NCI-H2171 (cell line): ENCODE measurements at places on chromosomes 5 and 9.

DNA sequence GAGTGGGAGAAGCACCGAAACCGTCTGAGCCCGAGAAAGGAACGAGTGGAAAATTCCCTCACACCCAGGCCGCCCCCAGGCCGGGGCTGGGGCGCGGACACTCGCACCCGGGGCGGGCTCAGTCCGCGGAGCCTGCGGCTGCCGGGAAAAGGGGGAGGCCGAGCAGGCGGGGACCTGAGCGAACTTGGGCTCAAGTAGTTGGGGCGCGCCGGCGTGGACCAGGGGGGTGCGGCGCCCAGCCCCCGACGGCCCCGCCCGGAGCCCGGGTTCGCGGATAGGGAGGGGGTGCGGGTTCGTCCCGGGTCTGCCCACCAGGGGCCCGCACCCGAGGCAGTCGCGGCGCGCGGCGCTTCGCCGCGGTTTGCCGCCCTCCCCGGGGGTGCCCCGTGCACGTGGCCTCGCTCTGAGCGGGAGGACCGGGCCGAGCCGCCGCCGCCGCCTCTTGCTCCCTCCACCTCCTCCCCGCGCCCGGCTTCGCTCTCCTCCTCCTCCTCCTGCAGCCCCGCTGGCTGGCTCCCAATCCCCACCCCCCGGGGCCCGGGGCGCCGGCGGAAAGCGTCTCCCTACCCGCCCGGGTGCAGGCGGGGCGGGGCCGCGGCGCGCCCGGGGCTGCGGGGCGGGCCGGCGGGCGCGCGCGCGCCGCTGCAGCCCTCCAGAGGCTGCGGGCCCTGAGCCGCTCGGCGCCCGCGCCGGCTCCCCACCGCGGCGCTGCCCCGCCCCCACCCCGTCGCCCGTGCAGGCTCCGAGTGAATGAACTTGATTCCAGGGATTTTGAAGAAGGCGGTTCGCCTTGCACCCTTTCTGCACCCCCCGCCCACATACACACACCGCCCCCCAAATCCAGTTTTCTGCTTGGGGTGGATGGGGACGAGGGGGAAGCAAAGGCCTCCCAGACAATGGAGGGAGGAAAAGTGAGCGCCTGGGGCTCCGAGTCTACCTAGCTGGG lies 1.3 kb upstream of the NFIB start:
- peak; percentile 77 for DNase-seq

- no peak for DNase-seq
These were observed 1.2 kb upstream of the PCDH1 start for GRCh38 chr5:141879426-141879759.

- no peak for DNase-seq
These were observed 398.9 kb upstream of the WWC1 start for GRCh38 chr5:167892352-167893115.

- no peak for DNase-seq
These were observed 68.2 kb downstream of the MVB12B start for GRCh38 chr9:126394802-126395201.

DNA sequence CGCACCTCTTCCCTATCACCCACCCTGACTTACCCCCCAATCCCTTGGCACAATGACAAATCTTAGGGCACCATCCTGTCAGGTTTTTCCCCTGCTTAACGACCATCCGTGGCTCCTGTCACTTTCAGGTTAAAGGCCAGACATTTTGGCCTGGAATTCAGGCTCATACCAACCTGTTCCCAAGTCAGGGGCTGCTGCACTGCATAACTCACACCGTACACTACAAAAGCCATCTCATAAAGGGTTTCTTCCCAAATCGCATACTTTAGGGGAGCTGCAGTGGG lies 7.5 kb upstream of the AKNA start:
- DNase-seq: no peak

DNA sequence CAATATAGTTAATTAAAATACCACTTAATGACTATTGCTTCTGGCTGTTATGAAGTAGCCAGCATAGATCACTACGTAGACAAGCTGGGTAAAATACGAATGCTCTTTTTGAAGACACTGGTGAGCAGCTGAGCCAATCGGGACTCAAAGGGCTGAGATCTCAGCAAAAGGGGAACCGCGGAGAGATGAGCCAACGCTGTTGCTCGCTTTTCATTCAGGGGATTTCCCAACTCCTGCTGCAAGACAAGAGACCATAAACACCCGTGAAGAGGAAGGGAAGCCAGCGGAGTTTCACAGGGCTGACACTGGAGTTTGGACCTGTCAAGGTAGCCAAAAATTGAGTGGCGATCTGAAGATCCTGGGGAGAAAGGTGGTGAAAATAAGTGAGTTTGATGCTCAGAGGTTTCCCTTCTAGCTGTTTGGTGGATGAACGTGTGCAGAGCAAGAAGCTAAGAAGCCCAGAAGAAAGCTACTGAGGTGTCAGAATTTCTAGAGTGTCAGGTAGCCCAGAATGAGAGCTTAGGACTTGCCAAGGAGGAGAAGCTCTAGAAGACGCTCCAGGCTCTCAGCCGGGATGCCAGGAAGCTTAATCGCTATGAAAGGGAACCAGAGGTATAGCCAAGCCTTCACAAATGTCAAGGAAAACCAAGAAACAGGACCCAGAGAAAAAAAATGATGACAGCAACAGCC lies 79.6 kb upstream of the RNU6ATAC start:
- no peak for DNase-seq

DNA sequence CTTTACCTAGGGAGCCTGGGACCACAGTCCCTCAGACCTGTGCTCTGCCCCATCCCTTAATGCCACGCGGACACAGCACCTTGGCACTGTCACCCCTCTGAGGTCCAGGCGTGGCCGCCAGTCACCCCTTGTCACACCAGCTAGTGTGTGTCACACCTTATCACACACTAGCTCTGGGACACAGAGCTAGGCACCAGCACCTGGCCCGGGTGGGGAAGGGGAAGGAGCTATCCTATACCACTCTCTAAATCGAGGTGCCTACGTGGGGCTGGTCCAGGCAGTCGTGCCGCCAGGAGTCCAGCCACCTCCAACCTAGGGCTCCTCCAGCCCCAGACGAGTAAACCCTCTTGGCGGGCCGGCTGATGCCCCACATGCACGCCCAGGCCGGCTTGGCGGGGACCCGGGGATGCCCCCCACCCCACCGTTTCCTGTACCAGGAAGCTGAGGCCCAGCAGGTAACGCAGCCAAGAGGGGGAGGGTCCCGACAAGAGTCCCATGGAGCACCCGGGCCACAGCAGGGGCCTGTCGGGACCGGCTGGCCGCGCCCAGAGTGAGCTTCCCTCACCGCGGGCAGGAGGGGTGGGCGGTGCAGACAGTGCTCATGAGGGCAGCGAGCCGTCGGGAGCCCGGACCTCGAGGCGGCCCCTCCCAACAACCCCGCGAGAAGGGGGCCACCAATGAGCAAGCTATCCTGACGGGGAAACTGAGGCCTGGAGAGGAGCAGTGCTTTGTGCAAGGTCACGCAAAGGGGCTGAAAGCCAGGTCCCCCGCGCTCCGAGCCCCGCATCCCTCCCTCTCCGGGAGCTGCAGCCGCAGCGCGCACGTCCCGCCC lies 550 bp downstream of the CORO2A start:
- no peak for DNase-seq

- DNase-seq: no peak
These were observed 29.4 kb upstream of the MAN2A1 start for GRCh38 chr5:109660301-109660700.

GRCh38 chr9:5773324-5773999 lies 59.5 kb downstream of the ERMP1 start:
- DNase-seq: no peak

GRCh38 chr5:180352116-180353047 lies 754 bp downstream of the GFPT2 start:
- DNase-seq: no peak

DNA sequence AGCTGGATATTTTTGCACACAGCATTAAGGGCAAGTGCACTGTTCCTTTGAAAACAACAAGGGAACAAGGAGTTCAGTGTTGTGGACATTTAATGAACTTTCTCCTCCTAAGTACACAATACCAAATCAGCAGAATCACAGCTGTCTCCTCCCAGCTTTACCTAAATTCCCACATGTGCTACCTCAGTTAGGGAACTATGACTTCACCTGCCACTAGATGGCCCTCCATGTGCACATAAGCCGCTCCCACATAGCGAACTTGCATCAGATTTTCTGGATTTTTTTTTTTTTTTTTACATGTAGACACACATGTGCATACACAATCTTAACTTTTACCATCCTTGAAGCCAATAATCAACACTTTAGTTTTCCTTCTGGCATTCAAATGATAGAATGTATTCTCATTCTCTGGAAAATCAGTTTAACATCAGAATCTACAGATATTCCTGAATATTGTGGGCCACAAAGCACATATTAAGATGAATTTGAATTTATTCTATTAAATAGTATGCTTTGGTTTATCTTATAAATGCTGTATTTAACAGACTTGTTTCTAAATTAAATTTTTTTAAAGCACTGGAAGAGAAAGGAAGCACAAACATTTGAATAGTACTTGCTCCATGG lies 123.6 kb downstream of the PALM2AKAP2 start:
- DNase-seq: peak; percentile 61

GRCh38 chr9:75505654-75506053 lies 384.8 kb upstream of the PCSK5 start:
- no peak for DNase-seq

GRCh38 chr9:127155314-127155960 lies 33.0 kb upstream of the ANGPTL2 start:
- no peak for DNase-seq

GRCh38 chr9:133333011-133333410 lies 3.0 kb downstream of the SURF6 start:
- DNase-seq: no peak

DNA sequence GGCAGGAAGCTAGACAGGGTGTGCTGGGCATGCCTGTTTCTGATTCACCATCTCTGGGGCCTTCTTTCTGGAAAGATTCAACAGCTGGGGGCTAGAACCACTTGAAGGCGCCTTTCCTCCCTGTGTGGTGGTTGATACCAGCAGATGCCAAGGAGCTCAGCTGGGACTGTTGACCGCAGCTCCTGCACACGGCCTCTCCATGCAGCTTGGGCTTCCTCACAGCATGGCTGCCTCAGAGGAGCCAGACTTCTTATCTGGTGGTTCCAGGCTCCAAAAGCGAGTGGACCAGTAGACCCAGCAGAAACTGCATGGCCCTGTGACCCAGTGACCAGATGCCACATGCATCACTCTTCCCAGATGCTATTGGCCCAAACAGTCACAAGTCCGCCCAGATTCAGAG lies 74.7 kb upstream of the COL5A1 start:
- DNase-seq: no peak

DNA sequence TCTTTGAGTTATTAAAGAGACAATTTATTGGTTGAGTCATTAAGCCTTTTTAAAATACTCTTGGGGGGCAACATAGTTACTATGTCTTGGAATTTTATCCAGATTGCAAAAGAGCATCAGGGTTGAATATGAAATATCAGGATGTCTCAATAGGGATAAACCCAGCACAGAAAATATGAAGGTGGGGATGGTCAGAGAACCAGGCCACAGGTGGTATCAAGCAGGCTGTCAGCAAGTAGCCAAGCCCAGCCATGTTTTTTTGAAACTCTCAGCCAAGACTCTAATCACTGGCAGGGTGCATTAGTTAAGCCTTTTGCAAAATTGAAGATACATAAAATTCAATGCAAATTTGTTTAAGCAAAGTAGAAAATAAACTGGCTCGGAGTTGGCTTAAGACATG lies 468.9 kb downstream of the DTWD2 start:
- DNase-seq: no peak

DNA sequence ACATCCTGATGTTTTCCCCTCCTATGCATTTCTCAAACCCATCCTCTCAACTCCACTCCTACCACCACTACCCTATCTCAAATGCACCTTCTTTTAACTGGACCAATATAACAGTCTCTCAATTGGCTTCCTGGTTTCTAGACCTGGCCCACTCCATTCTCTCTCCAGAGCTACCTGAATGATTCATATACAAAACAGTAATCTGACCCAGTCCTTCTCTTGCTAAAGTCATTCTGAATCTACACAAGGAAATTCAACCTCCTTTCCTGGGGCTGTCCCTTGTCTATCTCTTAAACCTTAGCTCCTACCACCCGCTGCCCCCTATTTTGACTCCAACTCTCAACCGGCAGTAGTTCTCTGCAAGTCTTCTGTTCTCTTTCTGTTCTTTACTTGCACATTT lies 97.2 kb downstream of the PCSK1 start:
- DNase-seq: no peak

GRCh38 chr5:13408616-13409015 lies 535.9 kb downstream of the DNAH5 start:
- no peak for DNase-seq

DNA sequence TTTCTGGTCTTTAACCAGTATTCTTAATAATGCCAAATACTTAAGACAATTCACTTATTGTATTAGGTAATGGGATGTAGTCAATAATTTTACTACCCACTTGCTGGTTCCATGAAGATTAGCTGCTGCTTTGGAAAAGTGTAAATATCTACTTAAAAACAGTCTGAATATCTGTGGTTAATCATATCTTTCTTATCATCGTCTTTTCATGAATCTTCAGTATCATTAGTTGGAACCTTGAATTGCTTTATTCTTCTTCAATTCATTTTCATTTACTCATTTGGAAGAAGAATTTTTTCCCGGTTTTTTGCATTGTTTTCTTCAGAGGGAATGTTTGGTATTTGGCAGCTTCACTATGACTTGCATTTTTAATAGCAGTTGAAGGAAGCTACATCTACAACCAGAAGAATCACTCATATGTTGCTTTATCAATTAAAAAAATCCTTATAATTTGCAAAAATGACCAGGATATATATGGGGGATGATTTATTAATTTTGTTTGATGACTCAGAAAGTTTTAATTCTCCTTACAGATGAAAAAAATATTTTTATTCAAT lies 1398.3 kb upstream of the CDH6 start:
- no peak for DNase-seq

DNA sequence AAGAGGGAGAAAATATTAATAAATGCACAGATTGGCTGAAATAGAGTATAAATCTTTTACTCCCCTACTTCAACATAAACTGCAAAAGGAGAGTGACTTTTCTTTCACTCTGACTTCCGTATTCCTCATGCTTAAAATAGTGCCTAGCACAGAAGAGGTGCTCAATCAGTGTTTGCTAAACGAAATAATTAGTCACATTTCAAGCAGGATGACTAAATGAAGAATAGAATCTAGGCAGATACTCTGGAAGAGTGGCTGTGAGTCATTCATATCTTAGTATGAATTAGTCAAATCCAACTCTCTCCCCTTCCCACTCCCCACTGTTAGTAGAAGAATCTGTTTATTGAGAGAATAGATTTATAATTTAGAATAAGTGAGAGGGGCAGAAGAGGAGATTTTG lies 4.8 kb downstream of the CD274 start:
- DNase-seq: no peak

- no peak for DNase-seq
These were observed 31.3 kb upstream of the LARP1 start for GRCh38 chr5:154723740-154724505.

GRCh38 chr9:106104887-106105286 lies 410.5 kb downstream of the TMEM38B start:
- DNase-seq: no peak

- DNase-seq: no peak
These were observed 5.4 kb upstream of the GLT6D1 start for GRCh38 chr9:135644631-135645218.

- no peak for DNase-seq
These were observed 43.4 kb downstream of the COL15A1 start for GRCh38 chr9:98986866-98987651.
